Stimulated activated CD4-positive, alpha-beta T cell treated with anti-CD3 and anti-CD28 coated beads, Interleukin-4, amount 100 ng/mL, for 24 hours (primary cell): ENCODE measurements at places on chromosomes 3 and 15.

- no peak for DNase-seq
Measured at GRCh38 chr3:157520485-157521150, 17.4 kb upstream of the VEPH1 start.

DNA sequence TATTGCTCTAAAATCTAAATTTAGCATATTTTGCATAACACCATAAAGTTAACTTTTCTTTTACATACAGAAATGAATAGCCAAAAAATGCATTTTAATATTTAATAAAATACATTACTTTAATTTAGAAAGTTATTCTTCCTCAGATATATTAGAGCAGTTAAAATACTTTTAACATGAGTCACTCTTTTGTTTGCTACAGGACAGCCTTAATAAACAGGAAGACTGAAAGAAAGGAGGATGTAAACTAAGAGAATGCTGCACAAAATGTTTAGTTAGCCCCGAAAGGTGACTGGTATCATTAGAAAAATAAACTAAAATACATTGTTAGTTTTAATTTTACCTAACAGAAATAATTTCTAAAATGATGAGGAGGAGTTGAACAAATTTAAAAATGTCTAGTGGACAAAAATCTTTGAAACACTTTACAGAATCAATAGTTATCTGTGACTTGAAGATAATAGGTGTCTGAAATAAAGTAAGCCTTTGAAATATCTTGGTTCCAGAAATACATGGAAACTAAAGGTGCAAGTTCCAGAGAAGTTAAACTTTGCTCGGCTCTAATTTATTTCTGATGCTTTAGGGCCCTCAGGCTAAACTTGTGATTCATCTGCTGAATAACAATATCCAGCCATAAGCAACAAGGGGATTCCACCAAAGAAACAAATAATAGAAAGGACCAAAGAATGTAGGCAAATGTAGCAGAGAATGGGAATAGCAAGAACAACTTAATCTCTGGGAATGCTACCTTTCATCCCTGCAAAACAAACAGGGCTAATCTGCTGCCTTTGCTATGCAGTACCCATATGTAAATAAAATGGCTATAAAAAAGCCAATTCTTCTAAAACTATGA, 138.3 kb upstream of the UBP1 start:
- no peak for DNase-seq

DNA sequence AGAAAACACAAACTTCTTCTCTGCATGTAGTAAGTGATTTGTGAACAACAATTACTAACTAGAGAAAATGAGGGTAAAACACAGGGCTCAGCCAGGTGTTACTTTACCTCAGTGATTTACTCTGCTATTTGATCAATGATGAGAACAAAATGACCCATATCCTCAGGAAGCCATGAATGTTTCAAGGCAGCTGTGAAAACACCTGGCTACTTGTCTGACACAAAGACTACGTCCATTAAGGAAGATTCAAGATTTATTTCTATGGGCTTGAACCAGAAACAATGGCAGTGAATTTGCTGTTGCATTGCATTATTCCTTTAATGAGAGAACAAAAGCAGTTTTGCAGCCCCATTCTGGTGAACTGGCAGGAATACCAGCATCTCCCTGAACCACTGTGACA, 374.6 kb upstream of the ARL6 start:
- no peak for DNase-seq

- no peak for DNase-seq
Measured at GRCh38 chr15:58731756-58732535, 17.6 kb downstream of the ADAM10 start.

- DNase-seq = no peak
Measured at GRCh38 chr3:25007974-25008658, 419.9 kb upstream of the RARB start.

- DNase-seq = no peak
Measured at GRCh38 chr3:188594139-188594538, 440.2 kb downstream of the LPP start.
